ENCODE measurements at places on chromosomes 5 and 9.

GRCh38 chr9:97907046-97907445 lies 15.3 kb downstream of the TRMO start:
- DNase-seq = no peak

DNA sequence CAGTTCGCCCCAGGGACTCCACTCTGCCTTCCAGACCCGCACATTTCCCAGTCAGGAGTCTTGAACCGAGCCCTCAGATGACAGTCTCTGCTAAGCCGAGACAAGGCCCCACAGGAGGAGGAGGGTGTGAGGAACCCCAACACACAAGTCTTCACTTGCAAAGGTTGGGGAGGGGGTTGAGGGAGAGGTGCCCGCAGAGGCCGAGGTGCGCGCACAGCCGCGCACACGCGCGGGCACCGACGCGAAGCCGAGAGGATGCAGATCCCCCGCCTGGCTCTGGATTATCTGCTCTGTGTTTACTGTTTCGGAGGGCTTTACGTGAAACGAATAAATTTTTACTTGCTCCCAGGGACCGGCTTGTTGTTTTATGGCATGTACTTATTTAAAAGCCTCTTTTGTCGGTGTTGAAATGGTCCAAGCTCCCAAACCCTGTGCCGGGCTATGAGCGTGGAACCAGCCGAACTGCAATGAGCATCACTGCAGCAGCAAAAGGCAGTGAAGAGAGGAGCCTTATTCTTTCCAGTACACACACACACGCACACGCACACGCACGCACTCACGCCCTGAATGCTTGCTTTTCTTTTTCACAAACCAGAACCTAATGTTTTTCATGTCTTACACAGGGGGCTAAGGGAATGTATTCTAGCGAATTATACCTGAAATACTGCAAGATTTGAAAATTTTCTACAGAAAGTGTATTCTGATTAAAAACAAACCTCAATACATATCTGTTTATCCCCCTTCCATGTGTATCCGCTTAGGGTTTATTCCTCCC lies 297.7 kb downstream of the PARP8 start:
- no peak for DNase-seq

GRCh38 chr5:159102311-159102934 lies 2.7 kb upstream of the EBF1 start:
- DNase-seq = no peak

- DNase-seq = no peak
These were observed 64.0 kb downstream of the POU5F2 start for GRCh38 chr5:93677359-93677891.

DNA sequence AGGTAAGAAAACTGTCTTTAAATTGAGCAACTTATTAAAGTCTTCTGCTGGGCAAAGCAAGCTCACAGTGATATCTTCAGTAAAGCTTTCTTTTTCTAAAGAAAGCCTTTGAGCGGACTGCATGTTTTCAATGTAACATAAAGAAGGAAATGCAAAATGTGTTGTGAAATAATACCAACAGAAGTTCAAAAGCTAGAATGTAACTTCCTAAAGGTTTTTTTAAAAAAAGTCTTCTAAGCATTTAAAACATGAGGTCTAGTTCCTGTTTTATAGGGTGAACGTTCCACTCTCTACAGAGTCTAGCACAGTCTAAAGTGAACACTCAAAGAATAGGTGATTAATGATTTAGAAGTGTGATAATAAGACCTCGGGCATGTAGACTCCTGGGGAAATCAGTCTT lies 62.9 kb downstream of the DENND1A start:
- DNase-seq = no peak

DNA sequence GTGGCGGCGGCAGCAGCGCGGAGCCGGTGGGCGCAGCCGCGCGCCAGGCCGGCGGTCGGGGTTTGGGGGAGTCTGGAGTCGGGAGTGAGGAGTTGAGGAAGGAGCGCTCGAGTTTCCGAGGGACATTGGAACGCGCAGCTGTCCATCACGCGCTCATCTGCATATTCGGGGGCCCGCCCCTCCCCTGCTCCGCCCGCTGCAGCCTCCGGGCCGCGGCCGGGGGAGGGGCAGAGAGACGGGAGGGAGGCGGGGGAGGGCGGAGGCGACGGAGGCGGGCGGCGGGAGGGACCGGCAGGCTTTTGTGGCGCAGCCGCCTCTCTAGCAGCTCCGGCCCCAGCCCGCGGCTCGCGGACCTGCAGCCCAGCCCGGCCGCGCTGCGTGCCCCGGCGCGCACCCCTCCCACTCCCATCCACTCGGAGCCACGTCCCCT lies at the start of gene IRX2:
Gene IRX2, minus strand, starts transcription at position 86 of the 430 bp plus-strand sequence. CDS start 264 bp downstream, outside the sequence.
- no peak for DNase-seq

GRCh38 chr5:157160001-157160400 lies 6.1 kb downstream of the GARIN3 start:
- DNase-seq = no peak
